ENCODE measurements at places on chromosomes 2 and 18.

- no peak for DNase-seq
Observed at GRCh38 chr2:142973160-142973821, 95.8 kb downstream of the KYNU start.

DNA sequence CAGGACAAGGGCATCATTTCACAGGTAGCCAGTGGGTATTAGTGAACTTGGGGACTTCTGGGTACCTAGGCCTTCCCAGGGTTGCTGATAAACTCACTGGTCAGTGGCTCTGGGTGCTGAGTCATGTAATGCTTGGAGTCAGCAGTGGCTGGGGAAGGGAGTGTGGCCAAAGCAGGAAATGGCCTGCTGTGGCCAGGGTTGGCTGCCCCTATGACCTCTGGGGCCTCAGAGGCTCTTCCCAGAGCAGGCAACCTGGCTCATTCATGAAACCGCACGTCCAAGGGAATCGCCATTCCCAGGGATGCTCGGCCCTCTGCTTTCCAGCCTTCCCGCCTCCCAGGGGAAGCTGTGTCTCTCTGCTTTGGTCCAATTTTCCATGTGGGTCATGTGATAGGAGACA, 294.9 kb downstream of the DYSF start:
- DNase-seq = no peak

DNA sequence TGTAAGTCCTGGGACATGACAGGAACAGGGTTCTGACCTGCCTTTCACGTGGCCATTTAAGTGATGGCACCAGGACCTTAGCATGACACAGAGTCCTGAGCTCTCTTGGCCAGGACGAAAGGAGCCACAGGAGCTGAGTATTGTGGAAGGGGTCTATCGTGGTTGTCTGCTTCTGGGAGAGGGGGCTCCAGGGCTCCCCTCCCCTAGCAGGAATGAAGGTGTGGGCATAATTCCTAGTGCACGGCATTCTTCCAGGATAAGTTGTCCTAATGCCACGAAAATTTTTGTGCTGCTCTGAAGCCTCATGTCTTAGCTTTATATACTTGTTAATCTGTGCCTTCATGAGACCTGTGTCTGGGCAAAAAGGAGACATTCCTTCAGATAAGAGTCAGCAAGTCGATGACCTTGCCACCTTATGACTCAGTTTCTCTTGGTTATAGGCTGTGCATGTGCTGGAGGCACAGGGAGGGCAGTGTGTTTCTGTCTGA, 17.1 kb downstream of the GATA6 start:
- no peak for DNase-seq

DNA sequence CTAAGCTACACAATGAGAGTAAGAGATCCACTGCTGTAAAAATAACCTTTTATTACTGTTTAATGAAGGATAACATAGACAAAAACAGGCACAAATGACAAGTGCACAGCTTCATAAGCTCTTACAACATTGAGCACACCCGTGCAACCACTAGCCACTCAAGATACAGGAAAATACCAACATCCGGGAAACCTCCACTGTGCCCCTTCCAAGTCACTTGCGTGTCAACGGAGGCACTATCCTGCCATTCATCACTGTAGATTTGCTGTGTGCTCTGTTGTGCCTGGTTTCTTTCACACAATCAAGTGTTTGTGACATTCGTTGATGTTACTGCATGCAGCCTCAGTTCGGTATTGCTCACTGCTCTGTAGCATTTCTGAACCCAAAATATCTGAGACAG, 292.9 kb upstream of the MYT1L start:
- no peak for DNase-seq

- DNase-seq = no peak
Observed at GRCh38 chr2:40118622-40119021, 333.3 kb downstream of the SLC8A1 start.

GRCh38 chr2:233492078-233492477, 74.5 kb downstream of the USP40 start:
- DNase-seq = no peak

GRCh38 chr2:200635251-200635650, 49.4 kb downstream of the AOX1 start:
- DNase-seq = no peak

- DNase-seq = no peak
Observed at GRCh38 chr2:32479993-32480392, 123.2 kb downstream of the BIRC6 start.

DNA sequence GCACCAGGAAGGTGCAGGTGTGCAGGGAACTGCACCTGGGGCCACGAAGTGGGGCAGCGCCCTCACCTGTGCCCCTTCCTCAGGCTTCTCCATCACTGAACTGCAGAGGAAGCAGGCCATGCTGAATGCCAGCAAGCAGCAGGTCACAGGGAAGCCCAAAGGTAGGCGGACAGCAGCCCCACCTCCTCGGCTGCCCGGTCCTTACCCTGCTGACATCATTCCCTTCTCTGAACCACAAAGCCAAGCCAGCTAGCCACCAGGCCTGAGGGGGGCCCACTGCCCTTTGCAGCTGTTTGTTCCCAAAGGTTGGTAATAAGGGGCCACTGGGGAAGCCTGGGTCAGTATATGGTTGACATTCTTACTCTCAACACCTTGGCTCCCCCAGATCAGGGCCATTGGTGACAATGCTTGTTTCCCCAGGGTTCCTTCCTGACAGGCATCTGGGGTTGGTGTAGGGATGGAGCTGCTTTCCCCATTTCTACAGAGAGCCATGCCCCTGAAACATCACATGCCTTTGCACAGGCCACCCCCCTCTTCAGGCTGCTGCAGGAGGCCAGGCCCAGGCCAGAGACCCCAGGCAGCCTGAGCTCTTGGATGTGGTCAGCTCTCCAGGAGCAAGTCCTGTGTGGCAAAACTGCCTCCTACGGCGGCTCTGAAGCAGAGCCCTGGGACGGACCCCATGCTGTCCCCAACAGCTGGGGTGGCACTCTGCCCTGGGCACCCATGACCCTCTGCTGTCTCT, 47.8 kb downstream of the FAM168B start:
- no peak for DNase-seq

DNA sequence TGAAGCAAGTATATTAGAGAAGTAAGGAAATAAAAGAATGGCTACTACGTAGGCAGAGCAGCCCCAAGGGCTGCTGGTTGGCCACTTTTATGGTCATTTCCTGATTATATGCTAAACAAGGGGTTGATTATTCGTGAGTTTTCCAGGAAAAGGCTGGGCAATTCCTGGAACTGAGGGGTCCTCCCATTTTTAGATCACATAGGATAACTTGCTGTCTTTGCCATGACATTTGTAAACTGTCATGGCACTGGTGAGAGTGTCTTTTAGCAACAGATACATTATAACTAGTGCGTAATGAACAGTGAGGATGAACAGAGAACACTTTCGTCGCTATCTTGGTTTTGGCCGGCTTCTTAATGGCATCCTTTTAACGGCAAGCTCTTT, 2.6 kb upstream of the UBE2F start:
- no peak for DNase-seq

- DNase-seq = no peak
Observed at GRCh38 chr2:63721082-63721424, 120.6 kb upstream of the UGP2 start.

- DNase-seq = no peak
Observed at GRCh38 chr2:149028377-149028776, 10.1 kb upstream of the LYPD6B start.

GRCh38 chr18:39529358-39529757, 1963.8 kb upstream of the CELF4 start:
- no peak for DNase-seq

DNA sequence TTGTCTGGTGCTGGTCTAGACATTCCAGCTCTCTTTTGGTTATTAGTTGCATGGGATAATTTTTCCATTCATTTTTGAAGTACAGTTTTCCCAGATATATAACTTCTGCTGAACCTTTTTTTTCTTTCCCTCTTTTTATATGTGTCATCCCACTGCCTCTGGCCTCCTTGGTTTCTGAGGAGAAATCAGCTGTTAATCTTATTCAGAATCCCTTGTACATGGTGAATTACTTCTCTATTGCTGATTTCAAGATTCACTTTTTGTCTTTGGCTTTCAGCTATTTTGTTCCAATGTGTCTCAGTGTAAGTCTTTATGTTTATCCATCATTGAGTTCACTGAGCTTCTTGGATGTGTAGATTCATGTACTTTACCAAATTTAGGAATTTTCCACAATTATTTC, 99.7 kb downstream of the ARHGEF4 start:
- no peak for DNase-seq

DNA sequence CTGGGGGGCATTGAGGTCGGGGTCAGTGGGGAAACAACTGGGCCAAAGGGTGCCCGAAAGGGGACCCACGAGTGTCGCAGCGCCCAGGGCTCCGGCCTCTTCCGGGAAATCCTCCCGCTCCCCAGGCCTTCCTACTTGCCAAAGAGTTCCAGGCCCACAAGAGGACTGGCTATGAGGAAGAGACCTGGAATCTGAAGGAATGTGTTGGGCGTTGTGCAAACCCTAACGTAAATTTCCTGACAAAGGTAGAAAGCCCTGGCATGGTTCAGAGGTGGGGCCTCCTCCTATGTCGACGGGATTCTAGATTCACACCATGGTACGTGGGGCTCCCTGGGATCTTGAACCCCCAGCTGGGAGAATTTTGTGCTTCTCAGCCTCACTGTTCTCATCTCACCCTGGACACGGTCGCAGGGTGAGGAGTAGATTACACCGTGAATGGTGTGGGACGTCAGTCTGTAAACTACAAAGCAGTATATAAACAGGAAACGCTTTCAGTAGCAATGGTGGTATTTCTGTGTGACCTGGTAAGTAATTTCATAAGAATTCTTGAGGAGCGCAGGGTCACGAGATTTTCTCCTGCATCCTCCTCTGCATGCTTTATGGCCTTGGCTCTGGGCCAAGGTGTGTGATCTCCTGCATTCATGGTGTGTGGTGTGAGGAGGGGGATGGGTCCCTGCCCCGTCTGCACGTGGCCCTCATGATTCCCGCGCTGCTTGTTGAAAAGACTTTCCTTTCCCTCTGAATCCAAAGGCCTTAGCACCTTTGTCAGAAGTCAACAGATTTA, 868 bp downstream of the HSBP1L1 start:
- no peak for DNase-seq

DNA sequence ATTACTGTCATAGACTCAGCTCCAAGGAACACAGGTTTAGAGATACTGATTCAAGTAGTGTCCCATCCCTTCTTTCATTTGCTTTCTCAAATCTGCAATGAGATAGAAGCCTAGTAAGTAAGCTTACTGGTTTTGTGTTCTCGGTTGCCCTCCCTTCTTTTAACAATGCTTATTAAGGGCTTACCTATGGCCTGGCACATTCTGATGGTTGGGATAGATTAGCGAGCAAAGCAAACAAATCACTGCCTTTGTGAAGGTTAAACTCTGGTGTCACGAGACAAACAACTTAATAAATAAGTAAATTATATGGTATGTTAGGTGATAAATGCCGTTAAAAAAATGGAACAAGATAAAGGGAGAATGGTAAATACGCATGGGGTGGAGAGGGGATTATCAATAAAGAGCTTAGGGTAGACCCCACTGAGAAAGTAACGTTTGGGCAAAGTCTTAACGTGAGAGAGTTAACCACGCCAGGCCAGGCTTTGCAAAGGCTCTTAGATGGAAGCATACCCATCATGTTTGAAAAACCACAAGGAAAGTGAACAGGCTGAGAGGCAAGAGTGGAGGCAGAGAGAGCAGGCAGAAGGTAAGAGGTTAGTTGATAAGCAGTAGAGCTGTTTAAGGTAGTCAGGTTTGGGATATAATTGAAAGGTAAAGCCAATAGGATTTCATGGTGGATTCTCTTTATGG, 31.0 kb downstream of the EIF2AK3 start:
- DNase-seq = no peak

DNA sequence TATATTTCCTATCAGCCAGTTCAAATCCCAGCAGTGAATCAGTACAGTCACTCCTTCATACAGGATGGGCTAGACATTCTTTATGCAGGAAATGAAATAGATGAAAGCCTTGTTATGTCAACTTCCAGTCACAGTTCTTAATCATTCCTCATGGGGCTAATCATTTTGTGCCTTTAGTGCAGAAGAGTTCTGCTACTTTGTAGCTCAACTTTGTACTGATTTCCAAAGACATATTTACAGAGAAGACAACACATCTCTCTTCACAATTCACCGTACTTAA, 593.9 kb upstream of the NETO1 start:
- no peak for DNase-seq

GRCh38 chr2:10002109-10002508, 41.2 kb upstream of the KLF11 start:
- DNase-seq = no peak

DNA sequence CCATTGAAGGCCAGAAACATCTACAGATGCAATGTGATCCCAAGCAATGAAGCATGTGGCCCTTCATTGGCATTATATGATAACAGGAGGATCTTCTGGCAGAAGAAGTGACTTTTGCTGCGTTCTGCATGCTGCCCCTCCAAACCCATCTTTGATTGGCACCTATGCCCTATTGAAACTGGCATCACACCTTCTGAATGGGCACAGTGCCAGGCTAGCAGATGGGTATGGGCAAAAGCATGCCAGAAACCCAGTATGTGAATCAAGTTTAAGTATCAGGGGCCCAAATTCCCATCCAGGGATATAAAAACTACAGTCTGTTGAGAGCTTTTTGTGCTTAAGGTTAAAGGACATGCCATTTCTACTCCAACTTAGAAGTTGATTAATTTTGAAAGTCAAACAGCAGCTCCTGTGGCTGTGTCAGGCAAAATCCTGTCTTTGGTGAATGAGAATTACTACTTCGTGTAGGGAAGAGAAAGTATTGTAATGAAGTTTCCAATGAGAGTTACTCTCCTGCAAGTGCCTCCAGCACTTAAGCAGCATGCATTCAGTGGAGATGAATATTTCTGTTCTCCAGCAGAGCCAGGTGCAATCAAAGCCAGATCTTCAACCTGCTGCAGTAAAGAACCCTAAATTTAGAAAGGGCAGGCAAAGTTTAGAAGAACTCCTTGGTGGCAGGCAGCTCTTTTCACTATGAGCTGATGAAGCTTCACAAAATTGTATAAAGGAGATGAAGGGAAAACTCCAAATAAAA, 8.6 kb downstream of the VRK2 start:
- DNase-seq = no peak

DNA sequence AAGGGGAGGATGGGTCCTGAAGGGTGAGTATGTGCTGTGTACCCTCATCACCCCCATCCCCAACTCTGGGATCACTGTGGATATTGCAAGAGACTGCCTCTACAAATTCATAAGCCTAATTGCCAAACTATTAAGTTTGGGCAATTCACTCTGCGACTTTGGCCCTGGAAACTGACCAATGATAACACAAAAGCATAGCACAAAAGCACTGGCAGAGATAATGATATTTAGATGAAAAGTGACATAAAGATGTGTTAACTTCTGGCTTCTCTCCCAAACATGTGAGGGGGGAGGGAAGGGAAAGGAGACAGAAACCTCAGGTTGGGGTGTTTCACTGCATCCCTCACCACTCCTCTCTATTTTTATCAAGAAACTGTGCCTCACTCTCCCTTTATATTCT, 150.3 kb downstream of the SATB2 start:
- no peak for DNase-seq

DNA sequence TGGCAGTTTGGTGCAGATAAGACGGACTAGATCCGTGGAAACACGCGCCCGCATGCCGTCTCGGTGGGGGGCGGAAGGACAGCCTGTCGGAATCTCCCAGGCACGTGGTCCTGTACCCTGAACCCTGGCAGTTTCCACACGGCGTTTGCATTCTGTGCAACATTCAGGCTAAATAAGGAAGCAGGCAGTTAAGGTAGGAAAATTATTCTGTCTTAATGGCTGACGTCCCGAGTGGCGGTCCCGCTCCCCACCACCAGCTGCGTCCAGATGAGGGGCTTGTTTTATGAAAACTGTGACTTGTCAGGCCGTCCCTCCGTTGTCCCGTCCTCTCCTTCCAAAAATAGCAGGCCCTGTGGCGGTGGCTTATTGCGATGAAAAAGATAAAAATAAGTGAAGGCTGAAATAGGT, 120.2 kb downstream of the NFATC1 start:
- no peak for DNase-seq

- no peak for DNase-seq
Observed at GRCh38 chr2:85522090-85522647, 16.8 kb upstream of the MAT2A start.
